Right hindlimb (tissue), 1 donor: ENCODE measurements at places on chromosomes 7 and 10.

DNA sequence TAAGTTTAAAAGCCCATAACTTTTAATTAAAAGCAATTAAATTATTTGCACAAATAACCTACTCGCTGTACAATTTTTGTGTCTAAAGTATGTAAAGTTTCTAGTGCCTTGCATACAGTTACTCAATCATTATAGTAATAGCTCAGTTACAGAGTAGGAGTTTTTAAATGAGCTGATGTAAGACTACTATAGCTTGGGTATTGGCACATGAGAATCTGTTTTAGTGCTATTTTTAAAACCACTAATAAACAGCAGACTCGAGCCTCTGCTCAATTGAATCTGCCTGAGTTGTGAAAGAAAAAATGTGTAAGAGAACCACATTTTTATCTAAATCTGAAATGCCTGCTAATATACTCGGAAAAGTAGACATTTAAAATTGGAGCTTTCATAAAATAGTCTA lies 31.1 kb downstream of the CTNNA3 start:
- DNase-seq, result no peak

- DNase-seq, result peak; percentile 41
Observed at GRCh38 chr7:25262586-25262985, 34.3 kb upstream of the NPVF start.

GRCh38 chr10:42868530-42868929 lies 85.9 kb downstream of the BMS1 start:
- DNase-seq, result no peak

DNA sequence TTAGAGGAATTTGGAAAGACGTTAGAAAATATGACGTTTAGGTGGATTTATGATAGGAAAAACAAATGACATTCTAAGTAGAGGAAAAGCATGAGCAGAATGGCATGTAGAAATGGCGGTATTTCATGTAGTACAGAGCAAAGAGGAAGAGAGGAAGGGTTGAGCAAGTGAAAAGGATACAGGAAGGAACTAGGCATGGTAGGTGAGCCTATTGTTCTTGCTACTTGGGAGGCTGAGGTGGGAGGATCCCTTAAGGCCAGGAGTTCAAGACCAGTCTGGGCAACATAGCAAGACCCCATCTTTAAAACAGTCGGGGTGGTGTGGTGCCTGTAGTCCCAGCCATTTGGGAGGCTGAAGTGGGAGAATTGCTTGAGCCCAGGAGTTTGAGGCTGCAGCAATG lies 1.2 kb downstream of the GTPBP10 start:
- no peak for DNase-seq

GRCh38 chr10:132828681-132829080 lies 42.7 kb upstream of the NKX6-2 start:
- no peak for DNase-seq

DNA sequence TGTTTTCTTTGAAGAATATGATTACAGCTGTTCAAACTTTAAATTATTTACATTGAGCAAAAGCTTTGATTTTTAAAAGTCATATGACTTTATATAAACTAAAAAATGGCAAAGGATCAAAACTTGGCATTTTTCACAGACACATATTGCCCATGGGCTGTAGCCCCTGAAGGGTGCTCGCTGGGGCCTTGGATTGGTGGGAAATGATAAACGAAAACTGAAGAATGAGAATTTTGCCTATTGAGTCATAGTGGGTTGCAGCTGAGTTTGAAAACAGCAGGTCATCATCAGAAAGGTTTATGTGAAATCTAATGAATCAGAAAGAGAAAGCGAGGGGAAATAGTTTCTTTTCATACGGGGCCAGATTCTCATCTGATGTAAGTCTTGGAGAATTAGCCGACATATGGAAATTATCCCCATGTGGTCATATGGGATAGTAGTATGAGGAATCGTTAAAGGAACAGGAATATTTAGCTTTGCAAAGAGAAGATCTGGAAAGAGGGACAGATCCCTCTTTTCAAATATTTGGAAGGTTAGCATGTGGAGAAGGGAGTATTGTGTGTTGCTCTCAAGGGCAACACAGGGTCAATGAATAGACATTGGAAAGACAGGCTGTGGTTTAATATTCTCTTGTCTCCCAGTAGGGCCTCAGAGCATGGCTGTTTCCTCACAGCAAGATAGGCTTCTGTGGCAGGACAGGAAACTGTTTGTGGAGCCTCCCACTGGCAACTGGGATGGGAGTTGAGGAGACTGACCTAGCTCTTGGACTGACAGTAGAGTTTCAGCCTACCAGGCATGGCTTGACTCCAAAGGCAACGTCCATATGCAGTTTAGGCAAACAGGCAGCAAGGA lies 119.0 kb downstream of the FZD1 start:
- peak; percentile 22 for DNase-seq

DNA sequence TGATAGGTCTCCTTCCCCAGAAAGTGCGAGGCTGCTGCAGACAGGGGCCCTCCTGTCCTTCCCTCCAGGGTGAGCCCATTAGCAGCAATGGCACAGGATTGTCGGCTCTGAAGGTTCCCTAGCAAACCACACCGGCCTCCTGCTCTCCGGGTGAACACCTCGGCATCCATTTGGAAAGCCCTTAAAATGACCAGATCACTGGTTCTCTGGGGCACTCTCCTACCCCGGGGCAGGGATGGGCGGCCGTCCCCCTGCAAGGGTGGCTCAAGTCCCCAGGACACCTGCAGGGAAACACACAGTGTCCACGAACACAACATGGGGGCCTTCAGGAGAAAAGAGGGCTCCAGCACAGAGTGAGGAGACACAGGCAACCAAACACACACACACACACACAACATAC lies 459.1 kb downstream of the PTPRN2 start:
- DNase-seq, result no peak

GRCh38 chr10:21824409-21824808 lies 179.1 kb downstream of the DNAJC1 start:
- DNase-seq, result no peak

- DNase-seq, result no peak
Observed at GRCh38 chr7:117951285-117951684, 78.0 kb upstream of the CTTNBP2 start.

DNA sequence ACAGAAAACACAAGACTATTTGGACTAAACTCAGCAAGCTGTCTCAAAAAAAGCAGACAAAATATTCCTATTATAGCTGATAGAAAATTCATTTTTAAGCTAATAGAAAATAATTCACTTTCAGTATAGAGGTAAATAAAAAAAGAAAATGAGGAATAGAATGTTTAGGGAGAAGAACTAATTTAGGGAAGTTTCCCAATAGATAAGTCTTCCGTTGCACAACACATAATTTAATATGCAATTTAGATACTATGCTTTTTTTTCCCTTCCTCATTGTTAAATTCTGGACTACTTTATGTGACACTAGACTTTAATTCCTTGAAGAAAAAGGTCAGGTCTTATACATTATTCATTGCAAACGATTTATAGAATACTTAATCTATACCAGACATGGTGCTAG lies 10.3 kb downstream of the PNPLA8 start:
- no peak for DNase-seq

DNA sequence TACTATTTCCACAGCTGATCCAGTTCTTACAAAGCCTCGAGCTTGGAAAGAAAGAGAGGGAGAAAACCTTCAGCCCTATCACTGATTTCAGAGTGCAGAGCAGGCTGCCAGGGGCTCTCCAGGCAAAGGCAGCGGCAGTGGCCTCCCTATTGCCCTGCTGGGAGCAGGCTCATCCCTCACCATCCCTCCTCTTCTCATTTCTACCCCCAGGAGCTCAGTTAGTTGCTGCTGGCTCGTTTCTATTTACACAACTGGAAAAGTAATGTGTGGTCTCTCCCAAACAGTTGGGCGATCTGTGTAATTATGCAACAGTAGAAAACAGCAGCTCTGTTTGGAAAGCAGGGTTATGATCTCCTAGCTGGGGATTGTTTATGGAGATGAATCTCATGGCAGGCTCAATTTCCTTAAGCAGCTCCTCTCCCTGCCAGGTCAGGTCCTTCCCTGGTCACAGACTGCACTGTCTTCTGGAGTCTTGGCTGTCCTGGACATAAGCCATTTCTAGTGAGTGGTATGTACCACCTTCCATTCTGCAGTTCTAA lies 28.7 kb upstream of the TNS3 start:
- DNase-seq, result peak; percentile 37

GRCh38 chr10:69884024-69884367 lies 82.3 kb downstream of the COL13A1 start:
- no peak for DNase-seq

DNA sequence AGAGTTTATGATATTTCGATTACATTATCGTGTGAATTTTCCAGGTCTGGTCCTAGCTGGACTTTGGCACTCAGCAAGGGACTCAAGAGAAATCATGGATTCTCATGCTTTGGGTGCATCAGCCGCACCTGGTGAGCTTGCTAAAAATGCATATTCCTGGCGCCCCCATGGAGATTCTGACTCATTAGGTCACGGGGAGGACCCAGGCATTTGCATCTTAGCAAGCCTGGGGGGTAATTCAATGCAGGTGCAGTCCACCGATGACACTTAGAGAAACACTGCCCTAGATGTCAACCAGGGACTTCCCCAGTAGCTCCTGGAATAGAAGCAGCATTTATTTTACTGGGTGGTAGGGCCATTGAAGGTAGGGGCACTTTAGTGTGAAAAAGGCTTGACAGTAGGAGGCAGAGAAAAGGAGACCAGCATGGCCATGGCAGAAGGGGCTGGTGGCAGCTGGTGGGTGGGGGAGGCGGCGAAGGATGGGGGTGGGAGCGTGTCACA lies 29.9 kb upstream of the PDCD4 start:
- DNase-seq, result no peak

- DNase-seq, result no peak
Observed at GRCh38 chr10:123555616-123556015, 110.5 kb upstream of the GPR26 start.

GRCh38 chr7:31120800-31121513 lies 68.8 kb downstream of the ADCYAP1R1 start:
- peak; percentile 4 for DNase-seq

GRCh38 chr10:96264938-96265337 lies 6.4 kb downstream of the BLNK start:
- DNase-seq, result no peak

GRCh38 chr7:155710530-155710929 lies 66.1 kb downstream of the RBM33 start:
- no peak for DNase-seq

- DNase-seq, result peak; percentile 95
Observed at GRCh38 chr10:5944389-5945189, 32.8 kb downstream of the IL15RA start.

DNA sequence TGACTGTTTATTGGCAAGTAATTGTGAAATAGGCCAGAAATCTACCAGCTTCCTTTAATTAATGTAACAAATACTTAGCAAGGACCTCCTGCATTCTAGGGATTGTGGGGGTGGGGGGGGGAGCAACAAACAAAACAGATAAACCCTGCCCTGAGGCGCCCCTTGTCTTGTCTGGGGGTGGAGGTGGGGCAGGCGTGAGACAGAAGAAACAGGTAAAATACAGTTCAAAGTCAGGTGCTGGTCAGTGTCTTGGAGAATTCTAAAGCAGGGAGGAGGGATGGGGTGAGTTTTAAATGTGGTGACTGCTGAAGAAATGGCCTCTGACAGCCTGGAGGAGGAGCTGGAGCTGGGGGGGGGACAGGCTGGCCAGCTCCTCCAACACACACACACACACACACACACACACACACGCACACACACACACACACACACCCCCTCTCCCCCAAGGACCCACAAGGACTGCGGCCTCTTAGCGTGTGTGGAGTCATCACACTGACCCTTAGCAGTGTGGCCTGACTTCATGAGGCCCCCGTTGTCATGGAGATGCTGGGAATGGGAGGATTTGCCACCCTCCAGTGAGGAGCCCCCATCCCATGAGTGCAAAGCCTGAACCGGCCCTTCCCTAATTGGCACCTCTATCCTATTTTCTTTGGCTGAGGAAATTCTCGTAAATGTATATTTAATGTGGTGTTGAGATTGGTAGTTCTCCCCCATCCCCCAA lies 190.4 kb downstream of the MGMT start:
- DNase-seq, result no peak

DNA sequence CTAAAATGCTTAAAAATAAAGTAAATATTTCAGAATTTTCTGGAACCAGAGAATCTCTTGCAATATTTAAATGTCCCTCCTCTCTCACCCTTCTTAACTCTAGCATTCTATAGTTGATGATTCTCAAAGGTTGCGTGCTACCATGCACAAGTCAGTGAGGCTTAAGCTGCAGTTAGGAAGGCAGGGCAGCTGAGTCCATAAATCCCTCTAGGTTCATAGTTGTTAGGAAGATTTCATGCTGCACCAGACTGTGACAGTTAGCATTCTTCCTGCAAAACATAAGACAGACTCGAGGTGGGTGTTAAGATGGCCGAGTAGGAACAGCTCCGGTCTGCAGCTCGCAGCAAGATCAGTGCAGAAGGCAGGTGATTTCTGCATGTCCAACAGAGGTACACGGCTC lies 70.6 kb downstream of the MET start:
- no peak for DNase-seq

GRCh38 chr10:90674461-90674860 lies 183.4 kb downstream of the HTR7 start:
- no peak for DNase-seq

GRCh38 chr7:107394831-107395230 lies 75.0 kb upstream of the GPR22 start:
- DNase-seq, result no peak

GRCh38 chr7:112757337-112757736 lies 32.9 kb downstream of the TMEM168 start:
- no peak for DNase-seq

DNA sequence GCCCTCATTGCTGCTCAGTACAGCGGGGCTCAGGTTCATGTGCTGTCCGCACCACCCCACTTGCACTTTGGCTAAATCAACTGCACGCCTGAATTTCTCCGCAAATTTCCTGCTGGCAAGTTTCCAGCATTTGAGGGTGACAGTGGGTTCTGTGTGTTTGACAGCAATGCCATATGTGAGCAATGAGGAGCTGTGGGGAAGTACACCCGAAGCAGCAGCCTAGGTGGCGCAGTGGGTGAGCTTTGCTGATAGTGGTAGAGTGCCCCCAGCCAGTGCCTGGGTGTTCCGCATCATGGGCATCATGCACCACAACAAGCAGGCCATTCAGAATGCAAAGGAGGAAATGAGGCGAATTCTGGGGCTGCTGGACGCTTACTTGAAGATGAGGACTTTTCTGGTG lies 103.9 kb upstream of the POT1 start:
- no peak for DNase-seq

DNA sequence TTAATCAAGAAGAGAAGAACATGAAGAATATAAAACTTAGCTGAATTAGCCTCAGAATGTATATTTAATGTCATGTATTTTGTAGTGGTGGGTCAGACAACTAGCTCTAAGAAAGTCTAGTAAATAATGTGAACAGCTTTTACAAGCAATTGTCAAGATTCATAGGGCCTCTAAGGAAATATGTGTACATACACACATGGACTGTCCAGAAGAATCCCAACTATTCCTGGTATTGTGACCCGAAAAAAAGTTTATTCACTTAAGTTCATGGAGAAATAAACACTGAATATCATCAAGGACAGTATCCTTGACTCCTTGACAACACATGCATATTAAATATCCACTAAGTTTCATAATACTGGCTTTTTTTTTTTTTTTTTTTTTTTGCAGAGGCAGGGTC lies 11.4 kb upstream of the TWIST1 start:
- no peak for DNase-seq

DNA sequence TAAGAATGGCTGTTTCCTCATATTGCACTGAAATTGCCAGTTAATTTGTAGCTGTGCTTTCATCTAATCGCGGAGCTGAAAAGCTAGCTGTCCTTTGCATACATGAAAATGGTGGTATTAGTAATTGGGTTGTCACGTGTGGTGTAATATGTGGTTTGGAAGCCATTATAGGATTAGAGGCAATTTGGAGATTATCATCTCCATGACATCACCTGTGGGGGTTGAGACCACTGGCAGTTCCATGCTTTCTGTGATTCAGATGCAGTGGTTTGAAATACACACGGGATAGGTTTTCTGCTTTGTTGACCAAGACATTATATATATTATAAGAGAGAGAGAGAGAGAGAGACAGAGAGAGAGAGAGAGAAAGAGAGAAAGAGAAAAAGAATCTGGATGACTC lies 180.8 kb downstream of the RAB11FIP2 start:
- no peak for DNase-seq
